NCI-H446 (cell line): ENCODE measurements at places on chromosomes 2 and 18.

- no peak for DNase-seq
Observed at GRCh38 chr2:240231838-240232244, 91.4 kb upstream of the OTOS start.

GRCh38 chr18:55406451-55406991 lies 181.5 kb downstream of the TCF4 start:
- DNase-seq: peak; percentile 88

GRCh38 chr2:191676790-191677645 lies 918 bp upstream of the NABP1 start:
- DNase-seq: no peak

DNA sequence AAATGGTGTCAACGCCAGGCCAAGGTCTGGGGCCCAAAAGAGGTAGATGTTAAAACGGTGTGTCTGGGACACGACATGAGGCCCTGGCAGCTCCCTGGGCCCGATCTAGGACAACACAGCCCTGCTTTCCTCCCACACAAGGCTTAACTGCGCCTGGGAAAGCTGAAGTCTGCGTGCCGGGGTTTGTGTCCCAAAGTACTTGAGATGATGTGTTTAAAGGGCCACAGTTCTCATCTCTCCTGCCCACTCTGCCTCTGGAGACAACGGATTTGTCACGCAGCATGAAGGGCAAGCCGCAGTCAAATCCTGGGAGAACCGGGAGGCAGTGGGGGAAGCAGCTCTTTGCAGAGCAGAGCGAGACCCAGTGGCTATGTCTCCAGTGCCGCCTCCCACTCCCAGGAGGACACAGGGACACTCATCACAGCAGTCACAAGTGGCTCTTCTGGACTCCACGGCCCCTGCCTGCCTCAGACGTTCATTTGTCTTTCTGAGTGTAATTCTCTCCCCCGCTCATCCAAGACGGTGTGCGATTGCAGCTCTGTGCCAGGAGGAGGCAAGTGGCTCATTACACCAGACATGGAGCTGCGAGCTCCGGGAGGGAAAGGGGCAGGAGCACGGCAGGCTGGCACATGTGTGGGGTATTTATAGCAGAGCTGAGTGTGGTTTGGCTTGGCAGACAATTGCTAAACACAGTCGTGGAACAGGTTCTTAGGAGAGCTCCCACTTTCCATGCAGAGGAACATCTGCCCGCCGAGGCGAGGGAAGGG lies 57.7 kb upstream of the SEMA4C start:
- DNase-seq: peak; percentile 39

DNA sequence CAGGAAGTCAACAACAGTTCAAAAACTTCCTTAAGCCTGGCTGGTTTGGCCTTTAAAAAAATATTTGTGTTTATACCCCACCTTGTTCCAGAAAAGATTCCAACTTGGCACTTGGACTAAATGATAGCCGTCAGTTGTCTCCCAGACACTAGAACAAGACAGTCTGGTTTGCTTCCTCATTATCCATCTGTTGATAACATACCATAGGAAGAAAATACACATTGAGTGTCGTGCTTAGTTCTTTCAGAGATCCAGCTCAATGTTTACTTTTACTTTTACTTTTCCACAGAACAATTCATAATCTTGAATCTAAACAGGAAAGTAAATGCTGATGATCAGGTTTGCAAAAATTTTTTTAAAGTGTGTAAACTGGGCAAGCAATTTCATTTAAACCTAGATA lies 2.4 kb upstream of the VPS54 start:
- DNase-seq: no peak

GRCh38 chr2:101113441-101114267 lies 37.5 kb downstream of the TBC1D8 start:
- DNase-seq: no peak

GRCh38 chr18:23982155-23983079 lies 32.1 kb upstream of the TTC39C start:
- DNase-seq: no peak

GRCh38 chr2:58448845-58449244 lies 207.7 kb upstream of the FANCL start:
- no peak for DNase-seq

DNA sequence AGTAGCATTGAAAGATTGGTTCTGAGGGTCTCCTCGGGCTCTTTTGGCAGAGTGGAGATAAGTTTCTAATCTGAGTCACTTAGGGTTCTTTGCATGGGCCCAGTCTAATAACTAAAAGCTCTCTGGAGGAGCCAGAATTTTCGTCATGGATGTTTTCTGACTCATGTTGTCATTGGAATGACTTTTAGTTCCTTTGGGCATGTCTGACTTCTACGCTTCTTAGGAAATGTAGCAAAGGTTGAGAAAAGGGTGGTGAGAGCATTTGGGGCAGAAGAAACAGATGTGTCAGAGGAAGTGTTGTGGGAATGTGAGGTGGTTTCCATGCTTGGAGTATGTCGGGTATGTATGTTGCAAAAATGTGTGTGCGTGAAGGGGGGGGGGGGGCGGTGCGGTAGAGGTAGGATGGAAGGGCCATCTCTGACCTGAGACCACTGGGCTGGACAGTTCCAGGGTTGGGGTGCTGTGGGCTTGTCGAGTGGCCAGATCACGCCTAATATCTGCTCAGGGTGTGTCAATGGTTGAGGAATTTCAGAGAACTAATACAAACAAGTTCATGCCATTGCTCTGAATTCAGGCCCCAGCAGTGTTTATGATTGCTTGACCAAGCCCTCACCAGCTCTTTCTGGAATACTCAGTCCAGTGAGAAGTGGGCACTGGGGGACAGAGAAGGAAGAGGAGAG lies 26.9 kb downstream of the KLHL29 start:
- no peak for DNase-seq

- no peak for DNase-seq
Observed at GRCh38 chr2:63058144-63058920, 7.7 kb downstream of the OTX1 start.

DNA sequence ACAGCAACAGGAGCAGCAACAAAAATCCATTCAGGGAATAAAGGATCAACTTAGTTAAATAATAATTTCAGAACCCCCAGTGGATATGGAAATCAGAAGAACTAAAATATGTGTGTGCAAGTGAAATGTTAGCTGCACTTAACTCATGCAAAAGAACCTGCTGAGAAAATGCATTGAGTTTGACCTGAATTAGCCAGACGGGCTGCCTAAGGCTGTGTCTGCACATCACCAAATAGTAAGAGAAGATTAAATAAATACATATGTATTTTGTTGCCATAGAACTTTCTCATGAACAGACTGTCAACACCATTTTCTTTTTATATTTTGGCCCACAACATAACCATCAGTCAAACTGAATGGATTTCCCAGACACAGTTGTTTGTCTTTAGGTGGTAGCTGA lies 262.0 kb upstream of the PIK3C3 start:
- no peak for DNase-seq

GRCh38 chr18:73153271-73153670 lies 285.5 kb upstream of the NETO1 start:
- no peak for DNase-seq

GRCh38 chr2:130837175-130837810 lies 579 bp downstream of the ARHGEF4 start:
- no peak for DNase-seq

DNA sequence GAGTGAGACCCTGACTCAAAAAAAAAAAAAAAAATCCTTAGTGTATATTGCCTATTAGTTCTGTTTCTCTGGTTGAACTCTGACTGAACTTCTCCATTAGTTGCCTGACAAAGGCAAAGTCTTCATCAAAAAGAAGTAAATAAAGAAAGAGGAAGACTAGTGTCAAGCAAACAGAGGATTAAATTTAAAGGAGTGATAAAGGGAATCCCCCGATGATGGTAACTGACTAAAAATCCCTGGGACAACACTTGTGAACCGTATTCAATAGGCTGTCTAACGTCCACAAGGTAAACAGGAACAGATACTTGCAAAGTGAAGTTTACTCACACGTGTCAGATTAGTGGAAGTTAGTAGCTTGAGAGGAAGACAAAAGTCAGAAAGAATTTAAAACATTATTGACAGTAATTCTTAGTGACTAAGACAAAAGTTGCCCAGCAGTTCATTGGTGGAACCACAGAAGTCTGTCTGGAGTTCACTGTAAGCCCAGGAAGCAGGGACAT lies 26.2 kb upstream of the SPOPL start:
- DNase-seq: no peak

- no peak for DNase-seq
Observed at GRCh38 chr18:70578480-70578879, 289.6 kb downstream of the SOCS6 start.

- peak; percentile 63 for DNase-seq
Observed at GRCh38 chr2:217168496-217168895, 308.6 kb upstream of the TNP1 start.

- DNase-seq: no peak
Observed at GRCh38 chr2:165369131-165369897, 100.2 kb upstream of the CSRNP3 start.

GRCh38 chr2:199499005-199499404 lies 41.3 kb upstream of the SATB2 start:
- no peak for DNase-seq

DNA sequence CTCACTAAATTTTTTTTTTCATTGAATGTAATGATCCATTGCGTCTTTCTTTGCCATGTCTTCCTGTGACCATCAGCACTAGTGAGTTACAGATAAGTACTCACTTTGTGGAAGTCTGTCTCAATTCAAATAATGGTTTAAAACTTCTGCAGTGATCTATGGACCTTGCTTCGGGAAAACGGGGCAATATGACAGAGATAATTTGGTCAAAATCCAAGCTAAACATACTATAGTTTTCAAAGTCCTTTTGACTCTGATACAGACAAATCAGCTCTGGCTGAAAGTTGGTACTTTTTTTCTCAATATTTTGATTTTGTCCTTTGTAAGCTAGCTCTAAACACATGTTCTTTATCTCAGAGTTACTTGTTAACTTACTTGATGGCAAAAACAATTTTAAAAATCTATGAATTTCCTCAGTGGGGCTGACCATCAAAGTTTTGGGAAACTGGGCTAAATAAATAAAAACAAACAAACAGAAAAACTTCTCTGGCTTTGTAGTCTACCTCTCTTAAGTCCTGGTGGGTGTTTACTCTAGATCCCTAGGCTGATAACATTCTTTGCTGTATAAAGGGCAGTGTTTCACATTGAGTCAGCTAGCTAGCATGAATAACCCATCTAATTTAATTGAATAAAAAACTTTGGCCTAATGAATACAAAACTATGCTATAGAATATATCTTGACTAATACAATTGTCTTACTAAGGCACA lies 327.6 kb downstream of the RDH14 start:
- DNase-seq: no peak

DNA sequence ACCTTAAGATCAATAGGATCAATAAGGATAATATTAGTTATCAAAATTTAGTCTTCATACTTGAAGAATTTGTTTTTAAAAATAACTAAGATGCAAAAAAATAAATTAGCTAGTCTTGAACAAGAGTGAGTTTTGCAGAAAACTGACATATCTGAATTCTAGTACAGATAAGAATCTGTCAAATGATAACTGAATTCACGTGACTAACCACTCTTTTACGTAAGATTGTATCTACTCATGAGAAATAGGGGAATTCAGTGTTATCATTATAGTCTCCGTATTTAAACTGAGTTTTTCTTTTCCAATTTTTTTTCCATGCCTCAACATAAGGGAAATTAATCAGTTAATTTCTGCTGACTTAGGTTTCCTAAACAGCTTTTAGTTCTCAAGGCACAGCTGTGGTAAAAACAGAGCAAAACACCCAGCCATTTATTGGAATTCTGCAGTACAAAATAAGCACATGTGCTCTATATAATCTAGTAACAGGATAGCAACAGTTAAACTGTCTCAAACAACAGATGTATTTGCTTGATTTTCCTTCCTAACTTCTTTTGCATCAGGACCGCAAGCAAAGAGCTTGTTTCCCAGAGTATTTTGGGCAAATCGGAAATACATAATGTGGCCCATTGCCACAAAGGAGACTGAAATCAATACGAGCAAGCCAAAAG lies 19.1 kb downstream of the SLC40A1 start:
- no peak for DNase-seq

DNA sequence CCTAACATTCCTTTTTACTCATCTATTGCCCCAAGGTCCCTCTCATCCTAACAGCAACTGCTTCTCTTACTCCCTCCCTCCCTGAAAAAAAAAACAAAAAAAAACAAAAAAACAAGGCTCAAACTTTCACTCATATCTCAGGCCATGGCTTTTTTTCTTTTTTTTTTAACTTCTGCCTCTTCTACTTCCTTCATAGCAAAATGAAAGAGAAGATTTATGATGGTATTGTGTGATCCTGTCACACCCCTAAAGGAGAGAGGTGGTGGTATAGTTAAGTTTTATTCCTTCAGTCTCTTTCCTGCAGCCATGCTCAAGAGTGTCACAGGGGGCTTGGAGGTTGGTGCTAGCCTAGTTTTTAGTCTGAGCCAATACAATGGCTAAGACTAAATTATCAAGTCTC lies 21.5 kb upstream of the EPC2 start:
- DNase-seq: no peak

GRCh38 chr2:24675338-24675737 lies 117.9 kb downstream of the PTRHD1 start:
- DNase-seq: no peak

DNA sequence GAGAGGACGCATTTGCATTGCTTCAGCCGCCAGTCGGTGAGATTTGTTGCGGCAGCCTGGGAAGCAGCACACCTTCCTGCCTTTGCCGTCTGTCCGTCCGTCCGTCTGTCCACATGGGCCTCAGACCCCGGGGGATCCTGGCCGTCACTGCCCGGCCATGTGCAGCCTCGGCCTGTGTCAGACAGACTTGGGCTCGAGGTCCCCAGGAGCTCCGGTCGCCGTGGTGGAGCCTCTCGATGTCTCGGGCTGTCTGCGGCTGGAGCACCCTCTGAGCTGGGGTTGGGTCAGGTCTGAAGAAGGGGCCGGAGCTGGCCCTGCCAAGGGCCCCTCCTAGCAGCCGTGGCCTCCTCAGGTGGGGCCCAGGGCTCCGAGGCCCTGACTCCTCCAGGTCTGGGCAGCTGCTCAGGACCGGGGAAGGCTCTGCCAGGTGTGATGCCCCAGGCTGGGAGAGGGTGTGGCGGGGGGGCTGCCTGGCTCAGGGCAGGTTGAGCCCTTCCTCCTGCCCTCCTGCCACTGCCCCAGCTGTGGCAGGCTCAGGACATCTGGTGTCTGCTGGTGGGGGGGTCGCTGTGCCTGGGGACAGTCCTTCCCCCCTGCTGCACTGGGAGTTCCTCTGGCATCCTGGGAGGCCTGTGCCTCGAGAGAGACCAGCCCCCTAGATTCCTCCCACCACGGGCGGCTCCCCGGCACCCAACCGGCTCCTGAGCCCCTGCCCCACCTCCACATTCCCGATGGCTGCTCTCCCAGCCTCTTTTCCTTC lies 11.8 kb downstream of the NEU4 start:
- no peak for DNase-seq

GRCh38 chr2:42196403-42197267 lies 27.5 kb downstream of the EML4 start:
- no peak for DNase-seq

GRCh38 chr2:219902891-219903552 lies 275.6 kb downstream of the SLC4A3 start:
- no peak for DNase-seq

- no peak for DNase-seq
Observed at GRCh38 chr2:71630454-71631328, 177.3 kb downstream of the DYSF start.

DNA sequence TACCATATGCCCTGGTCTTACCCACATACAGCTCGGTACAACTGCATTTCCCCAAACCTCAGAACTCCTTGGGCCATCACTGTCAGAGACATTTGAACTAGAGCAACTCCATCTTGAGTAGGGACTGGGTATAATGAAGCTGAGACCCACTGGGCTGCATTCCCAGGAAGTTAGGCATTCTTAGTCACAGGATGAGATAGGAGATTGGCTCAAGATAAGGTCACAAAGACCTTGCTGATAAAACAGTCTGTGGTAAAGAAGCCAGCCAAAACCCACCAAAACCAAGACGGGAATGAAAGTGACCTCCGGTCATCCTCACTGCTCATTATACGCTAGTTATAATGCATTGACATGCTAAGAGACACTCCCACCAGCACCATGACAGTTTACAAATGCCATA lies 131.3 kb downstream of the PIK3C3 start:
- no peak for DNase-seq
